Urothelium cell line (cell line): ENCODE measurements at places on chromosomes 16 and 17.
A peak's percentile ranks its signal among the peaks of the same experiment; 100 is the strongest.

DNA sequence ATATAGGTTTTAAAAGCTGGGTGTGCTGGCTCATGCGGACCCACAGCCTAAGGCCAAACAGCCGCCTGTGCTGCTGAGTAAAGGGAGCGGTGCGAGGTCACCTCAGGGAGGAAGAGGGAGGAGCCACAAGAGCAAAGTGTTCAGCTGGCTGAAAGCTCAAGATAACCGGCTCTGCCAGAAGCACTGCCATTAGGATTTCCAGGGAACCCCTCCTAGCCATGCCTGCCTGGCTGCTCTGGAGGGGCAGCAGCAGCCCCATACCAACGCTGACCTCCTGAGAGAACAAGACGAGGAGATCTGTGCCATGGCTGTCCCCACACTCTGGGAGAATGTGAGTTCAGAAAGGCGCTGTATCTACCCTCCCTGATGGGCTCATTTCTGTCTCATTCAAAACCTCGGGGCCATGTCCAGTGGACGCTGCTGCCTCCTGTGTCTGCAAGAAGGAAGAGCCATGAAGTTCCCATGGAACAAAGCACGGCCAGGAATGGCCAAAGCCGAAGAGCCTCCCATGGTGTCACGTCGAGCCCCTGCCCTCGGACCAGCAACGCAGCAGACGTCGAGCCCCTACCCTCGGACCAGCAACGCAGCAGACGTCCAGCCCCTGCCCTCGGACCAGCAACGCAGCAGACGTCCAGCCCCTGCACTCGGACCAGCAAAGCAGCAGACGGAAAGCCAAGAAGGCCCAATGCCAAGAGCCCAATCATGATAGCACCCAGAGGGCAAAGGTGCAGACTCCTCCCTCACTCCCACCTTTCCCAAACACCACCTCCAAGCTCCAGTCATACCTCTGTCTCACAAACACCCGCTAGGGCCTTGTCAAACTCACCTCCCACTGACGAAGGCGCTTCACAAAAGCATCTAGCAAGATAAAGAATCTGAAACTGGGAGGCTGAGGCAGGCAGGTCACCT is 107.0 kb downstream of the ANKRD11 start:
- DNase-seq: no peak

DNA sequence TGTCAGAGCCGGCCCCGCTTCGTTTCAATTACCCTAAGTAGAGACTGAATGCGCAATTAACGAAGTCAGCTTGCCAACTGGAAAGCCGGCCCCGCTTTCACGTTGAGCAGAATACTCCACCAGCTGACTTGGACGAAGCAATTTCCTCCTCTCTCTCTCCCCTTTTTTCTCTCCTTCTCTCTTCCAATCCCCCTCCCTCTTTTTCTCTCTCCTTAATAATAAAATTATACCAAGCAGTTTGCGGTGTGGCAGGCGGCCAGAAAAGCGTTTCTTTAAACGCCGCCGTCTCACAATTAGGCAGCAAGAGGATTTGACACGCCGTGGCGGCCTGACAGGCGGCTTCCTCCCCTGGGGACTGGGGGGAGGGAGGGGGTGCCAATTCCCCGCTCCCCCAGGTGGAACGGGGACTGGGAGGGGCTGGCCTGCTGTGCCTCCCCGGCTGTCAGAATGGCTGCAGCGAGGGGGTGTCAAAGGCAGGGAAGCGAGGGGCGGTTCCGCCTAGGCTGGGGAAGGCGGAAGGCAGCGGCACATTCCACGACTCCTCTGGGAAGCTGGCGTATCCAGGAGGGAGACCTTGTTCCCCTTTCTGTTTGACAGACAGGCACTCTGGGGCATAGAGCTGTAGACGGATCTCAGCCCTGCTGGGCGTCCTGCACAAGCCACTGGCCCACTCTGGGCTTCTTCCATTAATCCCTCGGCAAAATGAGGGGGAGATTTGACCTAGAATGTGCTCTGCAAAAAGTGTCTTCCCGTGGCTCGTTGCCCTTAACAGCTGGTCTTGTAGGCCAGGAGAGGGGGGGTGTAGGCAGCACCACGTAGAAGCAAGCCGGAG is 52.7 kb downstream of the SREBF1 start:
- no peak for DNase-seq

DNA sequence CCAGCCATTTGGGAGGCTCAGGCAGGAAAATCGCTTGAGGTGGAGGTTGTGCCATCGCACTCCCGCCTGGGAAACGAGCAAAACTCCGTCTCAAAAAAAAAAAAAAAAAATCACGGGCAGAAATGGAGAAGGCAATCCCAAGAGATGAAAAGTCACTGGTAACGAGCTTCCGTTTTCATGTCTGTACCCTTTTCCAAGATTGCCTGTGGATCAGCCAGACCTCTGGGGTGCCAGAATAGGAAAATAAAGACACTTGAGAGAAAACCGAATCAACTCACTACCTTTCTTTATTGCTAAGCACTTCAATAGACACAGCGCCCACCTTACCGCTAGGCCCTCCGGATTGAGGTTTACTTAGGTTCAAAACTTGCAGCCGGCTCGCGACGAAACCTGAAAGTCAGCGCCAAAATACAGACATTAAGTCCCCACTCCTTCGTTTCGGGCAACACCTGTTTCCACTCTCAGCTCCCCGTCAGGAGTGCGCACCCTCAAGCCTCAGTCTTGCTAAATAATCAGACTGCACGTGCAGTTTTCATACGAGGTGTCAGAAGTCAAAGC is 970 bp upstream of the TRAF7 start:
- DNase-seq: no peak

- DNase-seq: peak; percentile 55
Measured at GRCh38 chr16:85306071-85306792, 194.0 kb upstream of the CIBAR2 start.

DNA sequence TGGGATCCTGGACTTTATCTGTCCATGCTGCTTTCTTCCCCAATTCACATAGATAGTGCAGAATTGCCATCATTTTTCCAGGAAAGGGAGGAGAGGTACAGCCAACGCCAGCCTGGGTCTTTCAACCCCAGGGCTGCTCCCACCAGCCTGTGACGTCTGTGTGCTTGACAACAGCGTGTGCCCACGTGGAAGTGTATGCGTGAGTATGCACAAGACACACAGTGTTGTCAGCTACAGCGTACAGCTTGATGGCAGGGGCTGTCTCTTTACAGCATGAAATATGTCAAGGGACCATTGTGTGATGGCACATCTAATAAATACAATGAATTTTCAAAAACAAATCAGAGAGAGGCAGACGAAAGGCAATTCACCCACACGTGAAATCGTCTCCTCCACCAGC is 62.3 kb downstream of the GSG1L start:
- DNase-seq: no peak

DNA sequence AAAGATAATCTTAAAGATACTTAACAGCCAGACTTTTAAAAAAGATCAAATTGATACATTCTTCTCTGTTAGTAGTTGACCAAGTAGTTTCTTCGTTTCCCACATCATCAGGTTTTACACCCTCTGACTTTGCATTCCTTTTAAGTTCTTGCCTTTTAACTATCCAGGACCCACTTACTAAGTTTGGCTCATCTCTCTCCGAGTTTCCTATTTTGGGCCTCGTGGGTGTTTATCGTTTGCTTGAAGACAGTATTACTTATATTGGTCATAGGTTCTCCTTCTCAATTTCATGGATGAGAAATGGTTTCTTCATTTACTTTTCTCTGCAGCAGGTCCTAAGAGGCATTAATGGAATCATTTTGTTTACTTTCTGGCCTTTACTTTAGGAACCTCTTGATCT is 43.2 kb downstream of the RPA1 start:
- DNase-seq: no peak

- no peak for DNase-seq
Measured at GRCh38 chr17:64270885-64271284, 7.8 kb upstream of the TEX2 start.

DNA sequence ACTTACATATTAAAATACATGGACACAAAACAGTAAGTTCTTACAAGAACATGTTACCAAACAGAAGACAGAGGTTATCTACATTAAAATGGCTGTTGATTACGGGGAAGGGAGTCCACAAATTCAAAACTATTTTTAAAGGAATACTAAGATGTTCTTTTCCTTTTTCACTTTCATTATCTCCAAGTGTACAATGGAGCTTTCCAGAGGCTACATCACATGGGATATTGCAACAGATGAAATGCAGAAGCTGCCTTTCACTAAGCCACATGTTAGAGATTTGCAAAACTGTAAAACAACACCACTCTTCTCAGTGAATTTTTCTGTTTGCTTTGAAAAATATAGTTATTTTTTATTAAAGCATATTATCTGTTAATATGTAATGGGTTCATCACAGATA is 53.6 kb downstream of the XPO6 start:
- DNase-seq: no peak

GRCh38 chr17:59373882-59374495 is 42.5 kb downstream of the YPEL2 start:
- DNase-seq: no peak

GRCh38 chr16:24013864-24014645 is 178.3 kb downstream of the PRKCB start:
- no peak for DNase-seq
